ENCODE measurements at places on chromosomes 7 and 10.

DNA sequence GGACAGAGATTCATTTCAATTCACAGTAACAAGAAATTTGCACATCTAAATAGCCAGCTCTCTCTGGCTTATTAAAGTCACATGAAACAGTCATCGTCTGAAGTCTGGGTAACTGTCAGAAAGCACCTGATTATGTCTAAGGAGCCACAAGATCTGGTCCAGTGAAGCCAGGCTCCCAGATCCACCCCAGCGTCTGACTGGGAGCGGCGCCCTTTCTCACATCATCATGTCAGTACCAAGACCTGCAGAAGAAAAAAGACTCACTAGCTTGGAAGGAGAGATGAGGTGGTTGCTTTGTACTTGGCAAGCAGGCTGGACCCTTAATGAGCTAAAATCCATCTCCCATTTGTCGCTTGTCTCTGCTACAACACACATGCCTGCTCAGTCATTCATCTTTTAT lies 58.4 kb downstream of the VOPP1 start:
- DNase-seq, result no peak

GRCh38 chr10:3469639-3470020 lies 297.0 kb upstream of the PITRM1 start:
- no peak for DNase-seq

GRCh38 chr7:47377741-47378140 lies 204.2 kb downstream of the TNS3 start:
- DNase-seq, result no peak

DNA sequence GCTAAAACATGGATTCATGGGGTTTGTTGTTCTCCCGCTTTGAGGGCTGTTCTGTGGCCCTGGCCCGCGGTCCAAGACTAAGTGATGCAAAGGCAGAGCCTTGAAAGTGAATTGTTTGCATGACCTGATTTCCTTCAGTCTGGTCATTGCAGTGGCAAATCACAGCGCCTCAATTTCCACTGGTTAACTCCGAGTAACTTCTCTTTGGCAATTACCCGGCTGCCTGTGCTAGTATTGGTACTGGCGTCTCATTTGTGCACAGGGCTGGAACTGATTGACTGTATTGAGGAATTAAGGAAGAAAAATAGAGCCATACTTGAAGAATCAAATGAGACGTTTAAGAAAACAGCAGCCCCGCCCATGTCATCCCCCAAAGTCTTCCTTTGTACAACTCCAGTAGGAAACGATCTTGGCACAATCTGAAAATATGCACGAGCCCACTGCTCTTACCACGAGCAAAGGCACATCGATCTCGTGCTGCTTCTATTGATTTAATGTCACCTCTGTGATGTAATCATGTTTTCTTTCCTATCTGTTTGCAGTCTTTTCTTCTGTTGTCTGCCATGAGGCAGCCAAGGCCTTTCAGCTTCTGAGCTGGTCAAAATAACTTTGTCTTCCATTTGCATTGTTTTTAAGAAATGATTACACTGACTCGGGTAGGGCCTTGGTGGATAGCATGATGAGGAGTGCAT lies 60.6 kb upstream of the SHH start:
- DNase-seq, result no peak

GRCh38 chr7:82527851-82528250 lies 84.3 kb upstream of the CACNA2D1 start:
- DNase-seq, result no peak

GRCh38 chr7:8365499-8366110 lies 67.8 kb upstream of the NXPH1 start:
- DNase-seq, result no peak

DNA sequence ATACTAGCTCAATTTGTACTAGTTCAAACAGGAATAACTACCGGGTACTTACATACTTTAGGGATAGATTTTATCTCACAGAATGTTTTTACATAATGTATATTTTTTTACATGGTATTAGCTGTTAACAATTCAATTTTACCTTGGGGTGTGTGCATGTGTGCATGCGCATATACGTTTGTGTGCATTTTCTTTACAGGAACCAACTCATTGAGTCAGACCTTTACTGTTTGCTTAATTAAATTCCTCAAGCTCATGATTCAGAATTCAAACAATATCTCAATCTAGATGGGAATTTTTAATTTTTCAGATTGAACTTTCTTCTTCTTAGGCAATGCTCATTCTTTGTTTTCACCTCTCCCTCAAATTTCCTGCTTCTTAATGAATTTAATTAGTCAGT lies 24.7 kb upstream of the WASL start:
- DNase-seq, result no peak

- DNase-seq, result no peak
Measured at GRCh38 chr7:133819695-133820094, 307.4 kb upstream of the LRGUK start.

DNA sequence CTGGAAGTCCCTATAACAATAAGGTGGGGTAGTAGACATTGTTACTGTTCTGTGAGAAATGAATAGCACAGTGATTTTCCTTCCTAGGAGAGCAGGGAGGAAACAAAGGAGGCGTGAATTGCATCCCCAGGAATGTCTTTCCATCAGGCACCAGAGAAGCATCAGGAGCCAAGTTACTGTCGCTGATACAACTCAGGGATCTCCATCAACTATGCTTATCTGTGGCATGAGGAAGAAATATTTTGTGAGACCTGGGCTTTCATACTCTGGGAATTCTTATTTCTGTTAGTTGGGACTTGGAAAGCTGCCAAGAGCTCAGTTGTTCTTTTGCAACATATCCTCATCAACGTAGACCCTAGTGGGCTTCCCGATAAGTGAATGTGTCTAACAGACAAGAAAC lies 622.3 kb downstream of the SUGCT start:
- no peak for DNase-seq

DNA sequence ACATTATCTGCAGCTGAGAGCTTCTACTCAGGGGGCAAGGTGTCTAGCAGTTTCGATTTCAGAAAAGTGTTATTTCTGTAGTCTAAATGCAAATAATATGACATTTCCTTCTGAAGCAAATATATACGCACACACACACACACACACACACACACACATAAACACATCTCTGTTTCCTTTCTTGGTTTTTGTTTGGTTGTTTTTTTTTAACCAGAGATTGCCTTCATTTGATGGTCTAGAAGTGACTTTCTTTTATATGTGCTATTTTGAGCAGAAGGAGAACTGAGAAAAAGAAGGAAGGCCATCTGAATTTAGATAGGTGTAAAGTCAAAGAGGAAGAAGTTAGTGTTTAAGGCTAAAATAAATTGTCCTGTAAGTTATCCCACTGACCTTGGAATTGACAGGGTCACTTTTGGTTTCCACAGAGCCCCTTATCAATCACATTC lies 142.2 kb downstream of the TRIL start:
- no peak for DNase-seq

DNA sequence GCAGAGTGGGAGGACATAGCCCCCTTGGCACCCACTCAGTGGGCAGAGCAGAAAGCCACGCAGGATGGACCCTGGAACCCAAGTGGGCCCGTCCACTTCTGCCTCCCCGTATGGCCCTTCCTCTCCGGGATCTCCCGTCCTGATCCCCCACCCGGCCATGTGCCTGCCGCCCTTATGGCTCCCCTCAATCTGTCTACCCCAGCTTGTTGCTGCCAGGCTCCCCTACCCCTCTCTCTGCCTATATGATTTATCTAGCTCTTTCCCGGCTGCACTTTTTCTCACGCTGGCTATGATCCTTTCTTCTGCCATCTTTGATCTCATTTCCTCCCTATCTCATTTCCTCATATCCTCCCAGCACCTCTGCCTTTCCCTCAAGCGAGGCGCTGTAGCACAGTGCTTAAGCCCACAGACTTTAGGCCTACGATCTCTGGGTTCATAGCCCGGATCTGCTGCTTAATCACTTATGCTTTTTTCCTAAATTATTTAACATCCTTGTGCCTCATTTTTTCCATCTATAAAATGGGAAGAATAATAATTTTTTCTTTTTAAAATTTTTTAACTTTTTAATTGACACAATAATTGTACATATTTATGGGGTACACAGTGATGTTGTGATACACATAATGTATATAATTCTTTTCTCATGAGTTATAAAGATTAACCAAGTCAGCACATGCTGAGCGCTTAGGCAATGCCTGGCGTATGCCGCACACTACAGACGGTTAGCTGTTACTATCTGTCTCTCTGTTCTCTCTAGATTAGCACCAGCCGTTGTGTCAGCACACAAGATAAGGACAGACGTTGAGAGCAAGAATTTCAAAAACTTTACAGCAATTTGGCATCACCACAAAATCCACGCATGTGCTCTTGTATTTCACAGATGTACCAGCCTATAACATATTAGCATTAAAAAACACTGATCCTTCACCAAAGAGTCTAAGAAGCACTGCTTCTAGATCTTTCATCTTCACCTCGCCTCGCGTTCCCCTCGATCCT lies 18.1 kb downstream of the KCNH2 start:
- no peak for DNase-seq

DNA sequence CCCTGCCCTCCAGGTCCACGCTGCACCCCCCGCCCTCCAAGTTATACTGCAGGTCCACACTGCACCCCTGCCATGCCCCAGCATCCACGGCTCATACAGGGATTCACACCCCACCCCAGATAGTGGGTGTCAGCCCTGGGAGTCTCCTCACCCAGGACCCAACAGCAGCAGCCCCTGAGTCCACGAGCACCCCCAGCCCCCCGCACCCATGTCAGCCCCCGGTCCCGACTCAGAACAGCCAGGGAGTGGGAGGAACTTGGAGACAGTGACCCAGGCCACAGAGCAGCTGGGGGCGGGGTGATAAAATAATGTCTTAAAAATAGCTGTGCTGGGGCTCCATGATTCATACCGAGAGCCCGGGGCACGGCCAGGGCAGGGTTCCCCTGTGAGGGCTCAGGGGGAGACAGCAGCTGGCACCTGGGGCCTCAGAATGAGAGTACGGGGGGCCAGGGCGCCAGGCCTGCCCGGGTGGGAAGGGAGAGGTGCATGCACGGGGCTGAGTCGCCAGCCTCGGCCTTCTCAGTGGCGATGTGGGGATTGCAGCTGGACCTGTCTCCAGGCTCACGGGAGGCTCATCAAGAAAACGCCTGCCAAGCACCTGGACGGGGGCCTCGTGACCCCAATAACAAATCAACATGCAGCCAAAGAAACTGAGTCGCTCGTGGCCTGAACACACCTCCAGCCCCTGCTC lies 29.8 kb downstream of the ADAP1 start:
- no peak for DNase-seq

GRCh38 chr10:68633816-68634466 lies 73.8 kb downstream of the TET1 start:
- no peak for DNase-seq

- DNase-seq, result no peak
Measured at GRCh38 chr7:101848208-101848951, 31.0 kb downstream of the CUX1 start.

GRCh38 chr7:106779877-106780276 lies 85.2 kb upstream of the PIK3CG start:
- no peak for DNase-seq

- no peak for DNase-seq
Measured at GRCh38 chr7:150468241-150468640, 17.8 kb downstream of the GIMAP8 start.

DNA sequence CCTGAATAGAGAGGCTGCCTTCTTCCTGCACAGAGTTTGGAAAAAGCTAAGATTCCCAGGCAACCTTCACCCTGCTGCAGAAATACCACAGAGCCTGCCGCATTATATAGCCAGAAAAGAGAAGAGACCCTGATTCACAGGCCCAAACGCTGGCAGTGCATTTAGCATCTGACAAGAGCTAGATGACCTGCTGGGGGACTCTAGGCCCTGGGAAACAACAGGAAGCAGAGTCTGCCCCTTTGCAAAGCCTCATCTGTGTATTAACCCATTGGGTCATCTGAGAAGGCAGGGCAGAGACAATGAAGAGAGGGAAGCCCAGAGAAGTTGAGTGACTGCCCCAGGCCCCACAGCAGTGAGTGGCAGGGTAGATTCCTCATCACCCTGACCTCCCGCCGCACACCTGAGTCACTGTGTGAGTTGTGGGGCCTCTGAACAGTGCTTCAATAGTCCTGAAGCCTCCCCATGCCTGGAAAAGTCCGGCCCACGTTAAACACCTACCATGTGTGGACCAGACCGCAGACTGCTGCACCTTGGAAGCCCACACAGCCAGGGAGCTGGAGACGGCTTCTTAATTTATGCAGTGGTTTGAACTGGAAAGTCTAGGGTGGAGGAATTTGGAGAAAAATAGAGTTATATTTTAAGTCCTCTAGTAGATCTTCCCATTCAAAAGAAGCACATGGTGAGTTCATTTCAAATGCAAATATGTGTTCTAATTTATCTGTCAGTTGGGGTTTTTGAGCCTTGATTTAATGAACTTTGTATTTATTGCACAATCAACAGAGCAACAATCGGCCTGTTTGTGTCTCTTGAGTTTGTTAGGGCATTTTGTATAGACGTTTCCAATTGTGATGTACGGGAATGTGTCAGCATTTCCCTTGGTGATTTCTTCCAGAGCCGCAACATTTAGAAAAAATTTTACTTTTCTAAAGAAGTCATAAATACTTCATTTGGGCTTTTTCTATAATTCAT lies 80.4 kb upstream of the GPR26 start:
- no peak for DNase-seq

DNA sequence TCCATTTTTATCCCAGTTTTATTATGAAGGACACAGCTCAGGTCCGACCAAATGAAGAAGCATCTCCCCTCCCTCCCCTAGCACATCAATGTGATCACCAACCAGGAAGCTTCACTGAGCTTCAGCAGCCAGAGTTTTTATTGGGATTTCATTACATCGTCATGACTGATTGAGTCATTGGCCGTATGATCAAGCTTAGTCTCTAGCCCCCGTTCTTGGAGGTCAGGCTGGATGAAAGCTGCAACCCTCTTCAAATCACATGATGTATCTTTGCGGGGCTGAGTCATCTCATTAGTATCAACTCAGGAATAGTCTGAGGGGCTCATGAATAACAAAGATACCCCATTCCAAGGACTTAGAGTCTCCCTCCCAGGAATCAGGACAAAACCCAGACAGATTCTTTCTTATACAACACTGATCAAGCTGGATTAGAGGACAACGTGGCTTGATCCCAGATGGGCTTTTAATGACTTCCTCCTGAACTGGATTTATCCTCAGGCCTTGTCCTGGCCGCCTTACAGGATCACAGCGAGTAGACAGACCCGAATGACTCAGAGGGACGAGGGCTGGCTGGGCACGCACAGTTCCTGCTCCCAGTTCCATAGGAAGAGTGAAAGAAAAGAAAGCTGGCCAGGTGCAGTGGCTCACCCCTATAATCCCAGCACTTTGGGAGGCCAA lies 14.5 kb downstream of the LIMK1 start:
- no peak for DNase-seq

DNA sequence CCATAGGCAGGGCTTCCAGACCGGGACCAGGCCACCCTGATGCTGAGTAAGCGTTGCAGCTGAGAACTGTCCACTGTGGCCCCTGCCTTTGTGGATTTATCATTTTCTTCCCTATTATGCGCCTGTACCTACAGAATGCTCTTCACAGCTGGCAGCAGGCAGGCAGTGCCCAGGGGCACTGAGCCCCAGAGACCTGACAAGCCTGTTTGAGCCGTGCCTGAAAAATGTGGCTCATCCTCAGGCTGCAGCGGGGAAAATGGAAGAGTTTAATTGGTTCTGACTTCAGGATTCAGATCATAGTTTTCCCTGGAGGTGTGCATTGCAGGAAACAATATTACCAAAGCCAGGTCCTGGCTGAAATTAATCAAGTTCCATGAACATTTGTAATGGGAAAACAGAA lies 200.2 kb downstream of the ZNF438 start:
- DNase-seq, result no peak

- DNase-seq, result no peak
Measured at GRCh38 chr10:91220954-91221675, 652 bp downstream of the PCGF5 start.
